ENCODE measurements at places on chromosomes 2 and 18. TPM values are rescaled to one million over a fixed set of nuclear protein-coding genes. Genes with fewer than 3 reads are reported as not detected.

GRCh38 chr18:53193870-53194269 is 853.9 kb downstream of the DCC start:
- no peaks in the 10 kb centered on the region for H3K27me3 ChIP-seq
- no peak overlapping the region for H3K4me3 ChIP-seq
- no peak overlapping the region for H3K27ac ChIP-seq
- no peaks in the 10 kb centered on the region for H3K4me1 ChIP-seq
- DNase-seq, result no peak

DNA sequence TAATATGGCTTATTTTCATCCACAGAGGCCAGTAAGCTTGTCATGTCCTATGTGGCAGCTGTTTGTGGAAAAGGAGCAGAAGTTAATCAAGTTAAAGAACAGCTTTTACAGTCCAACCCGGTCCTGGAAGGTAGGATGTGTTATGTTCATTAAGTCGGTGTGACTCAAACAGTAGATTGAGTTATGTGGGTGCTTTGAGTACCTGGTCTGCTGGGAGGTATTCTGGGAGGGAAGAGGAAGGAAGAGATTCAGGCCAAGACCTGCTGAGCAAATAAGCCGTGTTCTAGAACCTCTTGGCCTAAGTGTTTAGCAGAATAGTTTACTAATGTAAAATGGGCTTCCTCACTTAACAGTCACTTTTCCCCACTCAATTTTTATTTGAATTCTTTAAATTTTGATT is 96.2 kb downstream of the MYO1B start:
- no peak overlapping the region for H3K27ac ChIP-seq
- H3K4me3 ChIP-seq, result no peak overlapping the region
- peaks cover 12% of the 10 kb centered on the region for H3K4me1 ChIP-seq
- no peak for DNase-seq

GRCh38 chr2:1407950-1408675 is 5.2 kb upstream of the TPO start:
- H3K27me3 ChIP-seq, result peaks cover 90% of the 10 kb centered on the region
- no peak for DNase-seq
- H3K27ac ChIP-seq, result no peak overlapping the region
- H3K4me3 ChIP-seq, result no peak overlapping the region
- H3K4me1 ChIP-seq, result no peaks in the 10 kb centered on the region

DNA sequence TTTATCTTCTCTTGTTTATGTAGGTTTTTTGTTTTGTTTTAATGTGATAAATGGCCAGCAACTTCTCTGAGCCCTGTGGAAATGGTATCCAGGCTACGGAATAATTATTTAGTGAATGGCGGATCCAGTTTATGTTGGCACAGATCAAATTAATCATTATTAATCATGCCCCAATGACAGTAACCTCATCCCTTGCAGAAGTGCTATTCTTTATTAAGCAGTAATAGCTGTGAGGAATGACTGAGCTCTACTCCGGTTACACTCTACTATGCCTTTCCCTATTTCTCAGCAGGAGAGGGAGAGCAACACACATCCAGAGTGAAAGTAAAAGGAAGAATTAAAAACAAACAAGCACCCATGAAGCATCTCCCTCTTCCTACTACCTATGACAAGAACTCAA is 84.8 kb downstream of the SETBP1 start:
- peaks cover 28% of the 10 kb centered on the region for H3K4me1 ChIP-seq
- H3K36me3 ChIP-seq, result no peaks in the 10 kb centered on the region
- H3K4me3 ChIP-seq, result no peak overlapping the region
- DNase-seq, result no peak
- H3K27ac ChIP-seq, result no peak overlapping the region

DNA sequence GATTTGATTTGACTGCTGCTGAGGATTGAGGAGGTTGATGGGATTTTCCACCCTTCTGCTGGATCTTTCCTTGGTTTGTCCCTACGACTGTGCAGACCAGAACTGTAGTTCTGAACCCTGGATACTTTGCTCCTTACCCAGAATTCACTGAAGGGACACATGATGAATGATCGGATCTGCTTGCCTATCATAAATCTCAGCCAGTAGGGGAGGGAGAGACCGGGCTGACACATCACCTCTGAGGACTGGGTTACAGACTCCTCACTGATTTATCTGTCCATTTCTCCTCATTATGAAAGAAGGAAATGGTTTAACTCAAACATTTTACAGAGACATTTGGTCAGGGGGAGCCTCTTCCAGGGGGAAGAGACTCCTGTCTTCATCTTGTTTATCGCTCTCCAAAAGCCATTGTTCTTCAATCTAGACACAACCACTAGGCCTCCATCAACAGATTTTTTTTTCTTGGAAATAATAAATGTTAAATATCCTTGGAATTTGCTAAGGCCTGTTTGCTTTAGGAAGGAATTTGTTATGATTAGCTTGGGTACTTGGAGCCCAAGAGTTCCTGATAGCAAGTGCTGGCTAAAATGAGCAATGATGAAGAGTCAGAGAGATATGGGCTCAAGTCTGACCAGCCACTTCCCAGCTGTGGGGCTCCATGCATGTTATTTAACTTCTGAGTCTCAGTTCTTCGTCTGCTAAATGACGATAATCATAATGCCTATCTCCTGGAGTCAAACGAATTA is 925.5 kb downstream of the SLC4A3 start:
- H3K27me3 ChIP-seq, result no peaks in the 10 kb centered on the region
- no peaks in the 10 kb centered on the region for H3K36me3 ChIP-seq
- peaks cover 4% of the 10 kb centered on the region for H3K4me1 ChIP-seq
- no peak overlapping the region for H3K4me3 ChIP-seq
- DNase-seq, result no peak

CRYGC gene
- total RNA-seq, result not detected

- H3K4me3 ChIP-seq, result no peak overlapping the region
- no peaks in the 10 kb centered on the region for H3K27me3 ChIP-seq
- H3K27ac ChIP-seq, result no peak overlapping the region
Observed at GRCh38 chr2:191789796-191790195, 57.1 kb downstream of the CAVIN2 start.

DNA sequence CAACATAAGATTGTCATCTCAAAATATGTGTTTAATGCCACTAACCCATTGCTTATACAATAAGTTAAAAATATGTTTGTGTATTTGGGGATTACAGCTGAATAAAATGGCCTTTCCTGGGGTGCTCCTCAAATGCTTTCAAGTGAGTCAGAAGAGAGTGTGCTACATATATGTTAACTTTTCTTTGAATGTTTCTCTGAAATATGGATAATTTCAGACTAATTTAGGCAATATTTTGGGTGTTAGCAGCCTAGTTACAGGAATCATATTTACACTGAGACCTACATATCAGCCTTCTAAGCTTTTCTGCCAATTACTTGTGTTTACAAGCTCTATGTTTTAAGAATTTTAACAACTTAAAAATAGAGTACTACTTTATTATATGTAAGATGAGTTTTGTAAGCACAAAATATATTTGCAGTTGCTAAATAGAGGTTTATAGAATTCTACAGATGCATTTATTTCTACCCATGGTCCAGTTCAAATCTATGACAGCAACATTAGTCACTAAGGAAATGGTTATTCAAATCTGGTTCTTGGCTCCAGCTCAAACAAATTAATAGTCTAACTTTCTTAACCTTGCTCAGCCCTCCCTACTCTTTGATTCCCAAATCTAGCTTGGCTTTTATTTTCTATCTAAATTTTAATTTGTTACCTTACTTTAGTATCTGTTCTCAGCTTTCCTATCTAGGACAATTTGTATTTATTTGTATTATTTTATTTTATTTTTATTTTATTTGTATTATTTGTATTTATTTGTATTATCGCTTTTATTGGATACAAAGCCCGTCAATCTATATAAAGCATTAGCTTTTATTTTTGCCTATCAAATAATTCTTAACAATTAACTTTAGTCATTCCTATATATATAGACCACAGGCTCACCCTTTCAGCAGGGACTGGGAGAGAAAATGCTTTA is 48.9 kb downstream of the FSIP2 start:
- no peaks in the 10 kb centered on the region for H3K36me3 ChIP-seq
- H3K27ac ChIP-seq, result no peak overlapping the region
- no peaks in the 10 kb centered on the region for H3K4me1 ChIP-seq
- no peak overlapping the region for H3K4me3 ChIP-seq

DNA sequence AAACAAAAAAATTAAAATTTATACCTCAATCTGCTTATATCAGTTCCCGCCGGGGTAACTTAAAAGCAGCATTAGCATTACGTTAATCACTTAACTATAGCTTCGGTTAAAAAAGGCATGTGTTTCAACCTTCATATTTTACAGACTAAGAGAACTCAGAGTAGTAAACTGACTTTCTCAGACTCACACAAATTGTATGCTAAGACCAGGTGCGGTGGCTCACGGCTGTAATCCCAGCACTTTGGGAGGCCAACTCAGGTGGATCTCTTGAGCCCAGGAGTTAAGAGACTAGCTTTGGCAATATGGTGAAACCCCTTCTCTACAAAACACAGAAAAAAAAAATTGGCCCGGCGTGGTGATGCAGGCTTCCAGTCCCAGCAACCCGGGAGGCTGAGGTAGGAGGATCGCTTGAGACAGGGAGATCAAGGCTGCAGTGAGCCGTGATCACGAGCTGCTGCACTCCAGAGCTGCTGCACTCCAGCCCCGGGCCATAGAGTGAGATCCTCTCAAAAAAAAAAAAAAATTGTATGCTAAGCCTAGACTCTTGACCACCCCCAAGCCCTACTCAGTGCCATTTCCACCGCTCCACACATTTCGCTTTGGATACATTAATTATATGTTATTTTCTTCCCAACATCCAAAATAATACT is 2.4 kb downstream of the HNRNPLL start:
- no peak for DNase-seq
- H3K27me3 ChIP-seq, result no peaks in the 10 kb centered on the region
- H3K4me3 ChIP-seq, result peak overlapping the region; percentile 69
- H3K4me1 ChIP-seq, result peaks cover 34% of the 10 kb centered on the region
- no peaks in the 10 kb centered on the region for H3K36me3 ChIP-seq

DNA sequence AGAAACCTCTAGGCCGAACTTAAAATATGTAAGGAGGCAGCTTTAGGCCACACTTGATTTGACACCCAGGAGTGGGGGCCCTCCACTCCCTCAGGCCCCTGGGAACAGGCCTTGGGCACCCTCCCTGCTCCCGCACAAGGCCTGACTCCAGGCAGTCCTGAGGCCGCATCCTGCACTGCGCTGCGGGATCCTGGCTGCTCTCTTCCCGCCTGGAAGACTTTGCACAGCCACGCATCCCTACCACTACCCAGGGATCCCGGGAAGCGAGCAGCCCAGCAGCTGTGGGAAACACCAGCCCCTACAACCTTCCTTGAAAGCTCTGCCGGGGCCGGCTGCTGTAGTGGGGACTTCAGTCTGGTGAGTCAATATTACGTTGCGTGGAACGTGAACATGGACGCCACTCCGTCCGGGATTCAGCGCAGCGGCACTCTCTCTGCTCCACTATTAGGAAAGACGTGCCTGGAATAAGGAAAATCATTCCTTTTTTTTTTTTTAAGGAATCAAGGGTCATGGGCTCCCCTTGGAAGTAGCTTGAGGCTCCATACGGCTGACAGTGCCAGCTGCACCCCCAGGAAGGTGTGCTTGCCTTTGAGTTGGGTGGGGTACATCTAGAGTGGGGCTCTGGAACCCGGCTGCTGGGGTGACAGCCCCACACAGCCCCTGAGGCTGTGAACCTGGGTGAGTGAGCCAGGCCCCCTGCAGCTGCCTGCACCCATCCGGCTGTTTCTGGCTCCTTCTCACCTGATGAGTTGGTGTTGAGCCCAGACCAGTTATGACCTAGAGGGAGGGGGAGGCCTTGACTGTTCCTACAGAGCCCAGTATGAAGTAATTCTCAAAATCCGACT is 119.2 kb upstream of the TMEM18 start:
- no peaks in the 10 kb centered on the region for H3K36me3 ChIP-seq
- DNase-seq, result no peak
- peaks cover 78% of the 10 kb centered on the region for H3K27me3 ChIP-seq
- no peak overlapping the region for H3K4me3 ChIP-seq
- H3K4me1 ChIP-seq, result no peaks in the 10 kb centered on the region

DNA sequence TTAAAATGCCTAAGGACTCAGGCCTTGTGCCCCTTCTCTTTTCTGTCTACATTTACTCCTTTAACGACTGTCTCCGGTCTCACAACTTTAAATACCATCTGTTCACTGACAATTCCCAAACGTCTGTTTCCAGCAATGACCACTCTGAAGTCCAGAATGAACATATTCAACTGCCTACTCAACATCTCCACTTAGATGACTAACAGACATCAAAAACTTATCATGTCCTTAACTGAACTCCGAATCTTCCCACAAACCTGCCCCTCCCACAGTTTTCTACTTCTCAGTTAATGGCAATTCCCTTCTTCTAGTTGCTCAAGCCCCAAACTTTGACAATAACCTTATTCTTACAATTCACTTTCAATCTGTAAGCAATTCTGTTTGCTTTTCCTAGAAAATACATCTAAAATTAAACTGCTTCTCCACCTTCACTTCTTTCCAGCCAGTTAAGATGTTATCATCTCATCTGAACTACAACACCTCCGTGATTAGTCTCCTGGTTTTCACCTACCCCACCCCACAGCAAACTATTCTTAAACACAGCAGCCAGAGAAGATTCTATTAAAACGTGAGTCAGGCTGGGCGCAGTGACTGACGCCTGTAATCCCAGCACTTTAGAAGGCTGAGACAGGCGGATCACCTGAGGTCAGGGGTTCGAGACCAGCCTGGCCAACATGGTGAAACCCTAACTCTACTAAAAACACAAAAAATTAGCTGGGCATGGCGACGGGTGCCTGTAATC is 2.8 kb downstream of the C1D start:
- H3K4me3 ChIP-seq, result no peak overlapping the region
- no peaks in the 10 kb centered on the region for H3K36me3 ChIP-seq
- H3K27ac ChIP-seq, result no peak overlapping the region
- no peak for DNase-seq

ZBTB7C gene
- total RNA-seq, result not detected

- peaks cover 16% of the 10 kb centered on the region for H3K4me1 ChIP-seq
- no peak overlapping the region for H3K27ac ChIP-seq
- DNase-seq, result no peak
- peak overlapping the region; percentile 83 for H3K4me3 ChIP-seq
Observed at GRCh38 chr18:26225022-26225693, 1.1 kb upstream of the TAF4B start.

SF3B6 gene
- 123 TPM for total RNA-seq

- DNase-seq, result peak; percentile 8
- H3K27me3 ChIP-seq, result no peaks in the 10 kb centered on the region
- H3K4me3 ChIP-seq, result no peak overlapping the region
- peaks cover 21% of the 10 kb centered on the region for H3K4me1 ChIP-seq
- H3K27ac ChIP-seq, result no peak overlapping the region
Observed at GRCh38 chr2:52881606-52882005, 886.0 kb upstream of the CHAC2 start.

DNA sequence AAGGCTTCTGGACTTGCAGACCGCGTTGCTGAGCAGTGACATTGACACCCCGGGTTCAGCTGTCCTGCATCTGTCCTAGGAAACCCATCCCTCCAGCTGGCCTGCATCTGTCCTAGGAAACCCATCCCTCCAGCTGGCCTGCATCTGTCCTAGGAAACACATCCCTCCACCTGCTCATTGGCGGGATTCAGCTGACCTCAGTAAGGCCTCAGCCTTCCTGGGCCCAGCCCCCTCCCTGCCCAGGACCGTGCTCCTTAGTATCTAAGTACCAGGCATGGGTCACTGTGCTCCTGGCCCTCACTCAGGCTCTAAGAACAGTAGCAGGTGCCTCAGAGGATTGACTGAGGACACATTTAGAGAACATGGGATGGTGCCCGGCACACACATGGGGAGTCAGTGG is 1.2 kb downstream of the MLPH start:
- H3K4me3 ChIP-seq, result peak overlapping the region; percentile 70
- H3K27me3 ChIP-seq, result no peaks in the 10 kb centered on the region
- peaks cover 73% of the 10 kb centered on the region for H3K4me1 ChIP-seq
- peaks cover 31% of the 10 kb centered on the region for H3K36me3 ChIP-seq
- peak overlapping the region; percentile 99 for H3K27ac ChIP-seq

RNU2-63P gene
- 3.9 TPM for total RNA-seq

TTL gene
- total RNA-seq, result 25.4 TPM

ACADL gene
- 0.24 TPM for total RNA-seq

Measured in PC-9 (cell line).